Mesenteric fat pad (tissue), 1 donor: ENCODE measurements at places on chromosomes 1 and 21.

GRCh38 chr1:245577191-245578157, 422.7 kb downstream of the KIF26B start:
- DNase-seq: peak; percentile 51

- peak; percentile 81 for DNase-seq
Observed at GRCh38 chr1:228407106-228408040, 738 bp upstream of the TRIM11 start.

DNA sequence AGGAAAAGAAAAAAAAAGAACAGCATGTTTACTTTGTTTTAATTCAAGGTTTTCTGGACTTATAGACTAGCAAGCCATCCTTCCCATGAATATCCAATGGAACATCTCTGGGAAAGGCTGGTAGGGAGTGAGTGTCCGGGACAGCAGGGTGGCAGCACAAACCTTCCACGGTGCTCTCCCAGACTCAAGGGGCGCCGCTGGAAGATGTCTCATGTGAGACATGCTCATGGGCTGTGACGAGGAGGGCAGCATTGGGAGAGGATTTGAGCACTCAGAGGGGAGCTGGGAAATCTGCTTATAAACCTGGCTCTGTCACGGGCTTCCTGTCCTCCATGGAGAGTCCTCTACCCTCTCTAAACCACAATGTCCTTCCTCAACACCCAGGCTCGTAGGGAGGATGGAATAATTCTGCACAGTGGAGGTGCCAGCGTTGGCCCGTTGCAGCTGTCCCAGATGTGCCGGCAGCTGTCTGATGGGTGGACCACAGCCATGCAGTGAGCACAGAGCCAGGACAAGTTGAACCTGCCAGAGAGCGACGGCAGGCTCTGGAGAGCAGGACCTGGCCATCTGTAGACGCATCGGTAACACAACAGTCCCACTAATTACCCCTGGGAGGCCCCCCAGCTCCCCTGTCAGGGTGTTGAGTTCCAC, 100.1 kb upstream of the IGSF21 start:
- no peak for DNase-seq

DNA sequence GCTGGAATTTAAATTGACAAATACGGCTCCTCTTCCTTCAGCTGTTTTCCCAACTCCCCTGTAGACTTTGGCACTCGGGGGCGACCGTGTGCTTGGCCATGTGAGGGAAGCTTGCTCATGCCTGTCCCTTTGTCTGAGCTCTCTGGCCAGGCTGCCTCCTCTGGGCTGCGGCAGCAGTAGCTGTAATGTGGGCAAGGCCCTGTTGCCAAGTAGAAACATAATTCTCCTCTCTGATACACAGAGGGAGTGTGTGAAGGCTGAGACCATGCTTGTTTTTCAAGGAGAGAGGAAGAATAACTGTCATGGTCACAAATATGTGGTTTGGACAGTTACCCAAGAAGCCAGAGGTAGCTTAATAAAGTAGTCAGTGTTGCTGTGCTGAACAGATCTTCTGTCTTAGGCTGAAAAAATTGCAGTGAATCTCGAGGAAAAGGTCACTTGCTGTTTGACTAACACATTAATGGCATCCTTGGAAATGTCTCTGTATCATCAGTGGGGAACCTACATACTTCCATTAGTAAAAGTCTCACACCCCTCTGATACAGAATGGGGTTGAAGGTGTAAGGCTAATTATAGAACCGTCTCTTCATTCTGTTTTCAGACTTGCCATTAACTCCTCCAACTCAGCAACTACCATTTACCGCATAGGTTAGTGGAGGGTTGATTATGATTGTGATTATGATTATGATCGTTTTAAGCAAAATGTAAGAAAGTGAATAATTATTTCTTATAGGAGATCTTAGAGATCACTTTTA, 94.6 kb downstream of the TGFB2 start:
- DNase-seq: no peak

- no peak for DNase-seq
Observed at GRCh38 chr21:29887313-29888009, 52.3 kb downstream of the GRIK1 start.

GRCh38 chr1:29772584-29773100, 536.3 kb downstream of the PTPRU start:
- no peak for DNase-seq

- DNase-seq: peak; percentile 91
Observed at GRCh38 chr1:98053471-98054366, 132.9 kb upstream of the DPYD start.

GRCh38 chr1:209256766-209257350, 326.7 kb upstream of the CAMK1G start:
- DNase-seq: no peak

GRCh38 chr1:234484218-234484617, 5.2 kb upstream of the TARBP1 start:
- DNase-seq: no peak

DNA sequence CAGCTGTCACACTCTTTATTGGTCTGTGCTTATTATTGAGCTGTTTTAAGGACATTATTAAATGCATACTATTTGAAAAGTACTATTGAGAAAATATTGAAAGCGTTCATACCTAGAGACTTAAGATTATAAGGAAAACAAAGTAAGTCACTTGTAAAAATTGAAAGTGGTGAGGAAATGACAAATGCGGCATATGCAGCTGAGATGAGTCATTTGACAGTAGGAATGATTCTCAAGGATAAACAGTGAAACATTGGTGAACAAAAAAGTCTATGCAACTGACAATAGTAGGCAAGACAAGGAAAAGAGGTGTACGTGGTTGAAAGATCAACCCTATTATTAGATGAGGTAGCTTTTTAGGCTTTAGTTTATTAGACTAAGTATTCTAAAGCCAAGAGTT, 82.6 kb upstream of the MAP10 start:
- no peak for DNase-seq

DNA sequence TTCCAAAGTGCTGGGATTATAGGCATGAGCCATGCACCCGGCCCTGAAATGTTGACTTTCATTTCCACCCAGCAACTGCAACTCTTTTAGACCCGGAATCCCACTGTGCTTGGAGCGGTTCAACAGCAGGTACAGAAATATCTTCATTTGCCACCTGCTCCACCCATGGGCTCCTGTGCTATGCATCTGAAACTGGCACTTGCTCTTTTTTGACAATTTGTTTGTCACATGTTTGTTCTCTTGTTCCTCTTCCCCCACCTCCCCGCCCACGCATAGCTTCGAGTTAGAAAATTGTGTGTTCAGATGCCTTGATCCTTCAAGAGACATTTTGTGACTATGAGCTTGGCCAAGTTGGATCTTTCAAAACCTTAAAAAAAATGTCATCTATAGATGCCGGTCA, 2.4 kb upstream of the IFNLR1 start:
- DNase-seq: no peak

- DNase-seq: no peak
Observed at GRCh38 chr1:113990961-113991360, 11.7 kb downstream of the OLFML3 start.

GRCh38 chr1:8213676-8214075, 104.2 kb upstream of the SLC45A1 start:
- DNase-seq: no peak

- DNase-seq: no peak
Observed at GRCh38 chr21:36487641-36488307, 7.9 kb upstream of the CLDN14 start.

GRCh38 chr1:53107570-53108322, 34.7 kb downstream of the SLC1A7 start:
- DNase-seq: no peak

GRCh38 chr1:233366575-233366974, 39.1 kb downstream of the MAP3K21 start:
- no peak for DNase-seq

GRCh38 chr21:34004974-34005373, 68.4 kb upstream of the MRPS6 start:
- DNase-seq: no peak

- no peak for DNase-seq
Observed at GRCh38 chr21:45129189-45129923, 55.0 kb downstream of the ADARB1 start.

DNA sequence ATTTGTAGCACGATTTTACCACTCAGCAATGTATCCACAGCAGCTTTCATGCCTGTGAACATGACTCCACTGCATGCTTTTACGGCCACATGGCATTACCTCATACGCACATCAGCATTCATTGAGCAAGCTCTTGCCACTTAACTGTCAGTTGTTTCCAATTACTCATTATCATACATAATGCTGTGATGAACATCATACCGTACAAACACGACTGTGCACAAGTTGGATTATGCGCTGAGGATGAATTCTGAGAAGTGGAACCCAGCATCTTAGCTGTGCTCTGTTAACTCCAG, 9.6 kb downstream of the UMODL1 start:
- DNase-seq: no peak

DNA sequence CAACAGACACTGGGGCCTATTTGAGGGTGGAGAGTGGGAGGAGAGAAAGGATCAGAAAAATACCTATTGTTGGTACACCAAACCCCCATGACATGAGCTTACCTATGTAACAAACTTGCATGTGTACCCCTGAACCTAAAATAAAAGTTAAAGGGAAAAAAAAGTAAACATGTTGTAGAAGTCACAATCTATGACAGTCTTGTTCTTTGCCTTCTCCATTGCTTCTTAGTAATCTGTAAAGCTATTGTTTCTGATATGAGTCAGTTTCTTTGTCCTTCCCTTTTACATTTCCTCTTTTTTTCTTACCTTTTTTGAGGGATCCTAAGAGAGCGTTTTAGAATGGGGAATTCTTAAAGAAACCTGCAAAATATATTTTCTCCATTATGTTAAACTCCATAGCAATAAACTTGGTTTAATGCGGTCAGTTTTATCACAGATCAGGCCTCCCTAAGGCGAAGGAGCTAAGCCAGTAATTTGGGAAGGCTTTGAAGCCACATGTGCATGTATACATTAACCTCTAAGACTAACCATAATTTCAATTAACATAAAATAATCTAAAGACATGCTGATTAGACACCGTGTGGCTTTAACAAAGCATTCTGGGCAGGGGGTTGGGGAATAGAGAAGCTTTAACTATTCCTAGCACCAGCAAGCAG, 77.8 kb upstream of the C1orf105 start:
- DNase-seq: no peak

DNA sequence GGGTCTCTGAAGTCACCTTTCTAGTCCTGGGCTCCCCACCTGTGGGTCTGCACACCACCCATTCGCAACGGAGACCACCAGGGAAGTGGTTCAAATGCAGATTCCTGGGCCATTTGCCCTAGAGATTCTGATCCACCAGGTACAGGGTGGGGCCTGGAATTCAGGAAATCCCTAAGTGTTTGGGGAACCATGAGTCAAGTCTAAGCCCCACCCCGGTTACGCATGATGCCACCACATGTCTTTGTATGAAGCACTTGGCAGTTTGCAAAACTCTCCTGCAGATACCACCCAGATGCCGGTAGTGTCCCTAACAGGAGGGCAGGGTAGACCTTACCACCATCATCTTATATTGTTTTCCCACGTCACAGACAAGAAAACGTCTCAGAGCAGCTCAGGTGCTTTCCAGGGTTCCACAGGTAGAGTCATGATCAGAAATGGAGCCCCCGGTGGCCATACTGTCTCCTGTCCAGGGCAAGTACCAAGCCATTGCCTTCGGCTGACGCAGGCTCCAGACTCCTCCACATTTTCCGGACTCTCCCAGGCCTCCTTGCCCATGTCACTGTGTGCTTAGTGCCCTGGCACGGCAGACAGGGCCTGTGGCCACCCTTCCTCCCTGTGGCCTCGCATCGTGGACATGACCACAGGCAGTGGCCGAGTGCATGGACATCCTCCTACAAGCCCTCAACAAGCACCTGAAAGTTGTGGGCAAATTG, 89.2 kb upstream of the TMEM51 start:
- DNase-seq: no peak

GRCh38 chr1:85379203-85380136, 85.5 kb downstream of the DDAH1 start:
- DNase-seq: no peak

DNA sequence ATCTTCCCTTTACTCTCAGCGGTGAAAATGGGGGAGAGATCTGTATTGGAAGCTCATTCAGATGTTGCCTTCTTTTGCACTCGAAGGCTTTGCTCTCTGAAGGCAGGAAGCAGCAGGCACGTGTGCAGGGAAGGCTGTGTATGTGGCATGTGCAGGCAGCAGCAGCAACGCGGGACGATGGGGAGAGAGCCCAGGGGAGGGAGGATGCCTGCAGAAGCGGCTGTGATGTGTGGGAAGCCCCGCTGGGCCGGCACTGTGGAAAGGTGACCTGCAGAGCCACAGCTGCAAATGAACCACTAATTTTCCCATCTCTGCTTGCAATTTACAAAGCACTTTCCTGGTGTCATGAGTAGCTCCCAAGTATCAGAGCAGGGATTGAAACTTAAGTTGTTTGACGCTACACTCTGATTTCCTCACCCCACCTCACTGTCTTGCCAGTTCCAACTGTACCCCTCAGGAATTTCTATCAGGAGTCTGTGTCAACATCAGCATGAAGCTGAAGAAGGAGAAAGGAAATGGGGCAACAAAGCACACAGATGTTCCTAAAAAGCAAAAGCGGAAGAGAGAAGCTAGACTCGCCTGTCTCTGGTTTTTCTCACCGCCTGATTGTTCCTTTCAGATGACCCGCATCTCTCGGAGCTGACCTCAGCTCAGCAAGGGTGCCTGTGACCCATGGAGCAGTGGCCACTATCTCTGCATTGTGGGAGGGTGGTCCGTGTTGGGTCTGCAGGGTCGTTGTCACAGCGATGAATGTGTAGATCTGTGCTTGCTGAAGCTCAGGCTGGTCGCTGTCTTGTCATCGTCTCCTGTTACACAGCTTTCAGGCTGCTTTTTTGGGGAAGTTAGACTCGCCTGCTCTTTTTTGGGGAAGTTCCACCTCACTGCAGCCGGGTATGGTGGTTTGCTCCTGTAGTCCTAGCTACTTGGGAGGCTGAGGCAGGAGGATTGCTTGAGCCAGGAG, 156.1 kb downstream of the KIF26B start:
- DNase-seq: no peak

DNA sequence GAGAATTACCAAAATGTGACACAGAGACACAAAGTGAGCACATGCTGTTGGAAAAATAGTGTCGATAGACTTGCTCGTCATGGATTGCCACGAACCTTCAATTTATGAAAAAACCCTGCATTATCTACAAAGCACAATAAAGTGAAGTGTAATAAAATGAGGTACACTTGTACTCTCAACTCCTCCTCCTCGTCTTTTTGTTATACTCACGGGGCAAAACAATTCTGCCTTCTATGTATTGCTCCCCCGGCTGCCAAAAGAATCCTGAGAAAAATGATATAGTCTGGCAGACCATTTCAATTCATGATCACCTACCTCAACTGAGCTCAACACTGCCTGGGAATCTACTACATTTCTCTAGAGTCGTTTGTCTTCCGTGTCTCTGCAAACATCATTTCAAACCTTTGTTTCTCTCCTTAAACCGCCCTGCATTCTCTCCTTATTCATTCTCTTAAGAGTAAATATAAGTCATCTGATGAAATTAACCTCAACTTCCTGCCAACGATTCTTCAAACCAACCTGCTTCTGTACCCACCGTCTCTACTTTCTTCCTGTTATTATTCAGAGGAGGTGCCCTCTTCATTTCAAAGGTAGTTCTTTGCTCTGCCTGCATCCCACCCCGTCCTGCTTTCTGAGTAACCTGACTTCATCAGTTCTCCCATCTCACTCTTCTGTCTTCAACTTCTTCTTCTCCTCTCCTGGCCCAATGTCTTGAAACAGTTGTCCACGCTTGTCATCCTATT, 12.9 kb upstream of the IL19 start:
- DNase-seq: no peak

GRCh38 chr1:160149716-160150115, 1.7 kb upstream of the ATP1A4 start:
- no peak for DNase-seq
